Effector CD8-positive, alpha-beta T cell (primary cell): ENCODE measurements at places on chromosomes 13 and 19.

DNA sequence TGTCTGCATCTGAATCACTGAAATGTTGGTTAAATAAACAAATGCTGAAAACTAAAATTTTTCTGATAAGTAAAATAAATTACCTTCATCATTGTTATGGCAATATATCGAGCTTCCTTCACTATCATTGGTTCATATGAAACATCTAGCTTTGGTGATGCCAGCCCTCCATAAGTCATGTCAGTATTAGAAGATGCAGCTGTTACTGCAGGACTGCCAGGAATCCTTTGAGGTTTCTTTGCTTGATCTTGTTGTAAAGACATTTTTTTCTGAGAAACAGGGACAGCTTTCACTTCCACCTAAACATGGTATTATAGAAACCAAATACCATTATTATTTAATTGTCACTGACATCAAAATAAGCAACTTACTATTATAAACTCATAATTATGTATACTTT is 123.7 kb upstream of the FBXL3 start:
- no peak for DNase-seq

- DNase-seq = no peak
These were observed 7.0 kb upstream of the TMEM161A start for GRCh38 chr19:19145281-19145680.

DNA sequence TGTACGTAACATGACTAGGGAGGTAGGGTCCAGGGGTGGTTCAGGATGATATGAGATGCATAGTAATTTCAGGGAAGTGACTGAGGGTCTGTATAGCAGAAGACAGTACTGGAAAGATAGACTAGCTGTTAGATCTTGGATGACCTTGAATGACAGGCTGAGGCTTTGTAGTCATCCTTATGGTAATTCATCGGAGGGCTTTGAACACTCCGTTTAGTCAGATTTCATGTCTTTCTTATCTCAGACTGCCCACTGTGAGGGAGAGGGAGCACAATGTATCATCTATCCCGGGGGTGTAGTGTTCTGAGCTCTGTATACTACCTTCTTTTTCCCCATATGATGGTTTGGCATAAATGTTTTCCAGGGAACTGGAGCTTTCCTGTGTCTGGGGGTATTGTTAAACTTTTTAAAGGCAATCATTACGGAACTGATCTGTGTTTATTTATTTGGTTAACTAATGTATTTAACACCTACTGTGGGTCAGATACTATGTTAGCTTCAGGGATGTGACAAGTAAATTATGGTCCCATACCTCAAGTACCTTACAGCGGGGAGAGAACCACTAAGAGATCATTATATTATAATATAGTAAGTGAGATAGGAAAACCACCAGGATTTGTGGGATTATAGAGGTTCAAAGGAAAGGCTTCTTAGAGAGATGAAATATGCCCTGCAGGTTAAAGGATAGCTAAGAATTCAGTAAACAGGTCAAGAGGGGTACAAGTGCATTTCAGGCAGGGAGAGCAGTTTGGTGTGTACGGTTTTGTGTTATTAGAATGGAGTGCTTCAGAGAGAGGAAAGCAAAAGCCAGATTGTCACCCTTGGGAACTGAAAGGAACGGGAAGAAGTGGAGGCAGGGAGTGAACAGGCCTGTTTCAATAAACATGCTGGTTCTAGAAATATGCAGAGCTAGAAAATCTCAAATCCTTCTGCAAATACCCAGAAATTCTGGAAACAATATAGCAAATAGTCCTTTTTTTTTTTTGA is 164.8 kb upstream of the KL start:
- no peak for DNase-seq

- no peak for DNase-seq
These were observed 267.0 kb downstream of the SLC7A1 start for GRCh38 chr13:29328501-29328900.

DNA sequence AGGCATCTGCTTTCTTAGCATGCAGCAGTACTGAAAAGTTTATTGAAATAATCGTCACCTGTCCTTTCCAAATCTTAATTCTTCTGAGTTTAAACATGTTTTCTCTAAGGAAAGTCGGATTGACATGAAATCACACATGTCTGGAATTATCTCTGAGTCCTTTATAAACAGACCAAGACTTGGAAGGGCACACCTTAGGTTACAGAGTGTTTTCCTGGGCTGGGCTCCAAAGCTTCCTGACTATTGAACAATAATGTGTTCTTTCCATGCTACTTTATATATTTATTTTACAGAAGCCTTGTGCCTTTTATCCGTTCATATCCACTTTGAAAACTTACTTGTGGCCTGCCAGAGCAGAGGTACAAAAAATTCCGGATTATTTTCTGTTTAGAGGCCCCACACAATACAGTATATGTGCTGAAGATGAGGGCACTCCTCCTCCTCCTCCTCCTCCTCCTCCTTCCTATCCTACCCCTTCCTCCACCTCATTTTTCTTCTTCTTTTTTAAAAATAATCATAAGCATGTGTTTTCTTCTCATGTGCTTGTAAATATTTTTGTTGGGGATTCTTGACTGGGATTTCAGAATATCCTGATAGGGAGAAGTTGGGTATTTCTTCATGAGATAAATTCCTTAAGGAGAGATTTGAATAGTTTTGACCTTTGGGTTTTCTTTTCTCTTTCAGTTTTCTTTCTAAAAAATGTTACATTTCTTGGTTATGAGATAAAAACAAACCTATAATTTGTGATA is 52.3 kb downstream of the LRCH1 start:
- no peak for DNase-seq

DNA sequence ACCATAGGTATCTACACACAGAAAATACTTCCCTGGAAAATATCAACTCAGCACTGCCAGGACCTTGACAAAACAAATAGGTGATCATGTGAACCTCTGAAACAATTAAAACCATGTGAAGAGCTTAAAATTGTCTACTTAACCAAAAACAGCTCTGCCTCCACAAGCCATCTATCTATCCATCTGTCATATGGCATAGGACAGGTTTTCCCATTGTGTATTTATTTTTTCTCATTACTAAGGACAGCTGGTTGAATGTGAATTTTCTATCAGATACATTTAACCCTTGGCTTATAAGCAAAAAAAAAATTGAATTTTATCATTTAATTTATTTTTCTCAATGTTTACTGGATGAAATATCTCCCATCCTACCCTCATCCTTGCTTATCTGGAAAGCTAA is 279.5 kb downstream of the PCDH9 start:
- no peak for DNase-seq

- DNase-seq = no peak
These were observed 151.1 kb downstream of the LHFPL6 start for GRCh38 chr13:39451860-39452301.

GRCh38 chr19:19259741-19260140 is 13.4 kb downstream of the TM6SF2 start:
- no peak for DNase-seq

DNA sequence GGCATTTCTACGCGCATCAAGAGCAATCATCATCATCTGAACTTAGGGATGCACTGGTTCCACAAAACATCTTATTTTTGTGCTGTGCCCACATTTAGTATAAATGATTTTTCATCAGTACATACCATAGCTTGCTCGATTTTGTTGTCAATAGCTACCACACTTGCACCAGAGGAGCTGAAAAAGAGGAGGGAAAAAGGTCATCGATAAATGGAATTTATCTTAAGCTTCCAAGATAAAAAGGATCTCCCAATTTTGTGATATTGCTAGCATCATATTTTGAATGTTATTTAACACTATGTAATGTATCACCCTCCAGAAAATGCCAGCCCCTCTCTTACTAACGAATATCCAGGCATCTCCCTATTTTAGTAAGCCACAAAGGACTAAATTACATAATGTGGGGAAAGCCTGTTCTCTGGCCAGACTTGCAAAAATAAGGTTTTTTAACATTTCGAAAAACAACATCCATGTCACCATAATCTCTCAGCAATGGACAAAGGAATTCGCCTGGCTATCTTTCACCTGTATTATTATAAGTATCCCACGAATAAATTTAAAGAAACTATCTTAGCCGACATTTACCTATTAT is 62.4 kb downstream of the SERP2 start:
- no peak for DNase-seq

DNA sequence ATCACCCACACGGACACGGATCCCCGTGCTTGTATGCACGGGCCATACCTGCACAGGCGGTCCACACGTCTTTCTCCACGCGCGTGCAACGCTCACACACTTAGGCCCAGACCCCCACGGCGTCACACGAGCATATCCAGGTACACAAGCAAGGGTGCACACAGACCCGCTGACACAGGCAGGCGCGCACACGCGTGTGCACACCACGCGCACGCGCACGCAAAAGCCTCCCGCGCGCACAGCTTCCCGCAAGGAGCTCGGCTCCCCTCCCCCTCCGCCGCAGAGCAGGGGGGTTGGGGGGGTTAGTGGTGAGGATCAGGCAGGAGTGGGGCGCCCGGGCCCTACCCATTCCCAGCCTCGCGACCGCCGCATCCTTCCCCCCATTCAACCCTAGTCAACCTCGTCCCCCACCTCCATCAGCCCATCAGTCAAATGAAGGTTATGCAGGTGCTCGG is 407 bp downstream of the RAB3A start:
- peak; percentile 56 for DNase-seq

DNA sequence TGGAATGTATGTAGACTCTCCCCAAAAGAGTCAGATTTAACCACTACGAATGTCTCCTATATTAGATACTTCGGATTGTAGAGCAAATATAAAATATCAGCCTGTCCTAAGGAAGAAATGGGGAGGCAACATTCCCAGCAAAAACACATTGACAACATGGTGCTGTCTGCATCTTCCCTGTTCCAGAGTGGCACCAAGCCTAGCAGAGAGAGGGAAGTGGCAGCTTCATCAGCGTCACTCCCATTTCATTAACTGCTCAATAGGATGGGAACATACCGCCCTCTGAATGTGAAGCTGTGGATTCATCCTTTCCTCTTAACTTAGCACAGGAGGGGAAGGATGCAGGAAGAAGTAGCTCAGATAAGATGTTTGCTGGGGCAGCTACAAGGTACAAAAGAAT is 45.4 kb downstream of the MYO16 start:
- DNase-seq = no peak

DNA sequence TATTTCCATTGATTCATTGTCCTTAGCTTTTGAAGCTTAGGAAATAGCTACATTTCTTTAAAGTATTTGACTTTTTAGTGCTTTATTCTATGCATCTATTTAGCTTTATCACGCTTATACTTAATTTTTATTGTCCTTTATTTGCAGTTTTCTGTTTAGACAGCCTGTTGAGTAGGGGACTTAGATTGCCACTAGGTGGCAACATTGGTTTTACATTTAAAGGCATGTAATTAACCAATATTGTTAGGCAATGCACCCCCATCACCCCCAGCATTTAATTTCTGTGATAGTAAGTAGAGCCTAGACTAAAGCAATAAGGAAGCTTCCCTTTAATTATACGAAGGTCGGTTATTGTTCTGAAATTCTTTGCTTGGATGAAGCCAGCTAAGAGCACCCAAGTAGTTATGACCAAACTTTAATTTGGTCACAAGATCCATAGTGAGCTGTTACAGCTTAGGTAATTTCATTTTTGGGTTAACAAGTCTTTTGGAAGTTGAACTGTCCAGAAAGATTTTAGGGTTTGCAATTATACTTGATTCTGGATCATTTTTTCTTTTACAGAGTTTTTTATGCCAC is 36.5 kb downstream of the B3GLCT start:
- no peak for DNase-seq

DNA sequence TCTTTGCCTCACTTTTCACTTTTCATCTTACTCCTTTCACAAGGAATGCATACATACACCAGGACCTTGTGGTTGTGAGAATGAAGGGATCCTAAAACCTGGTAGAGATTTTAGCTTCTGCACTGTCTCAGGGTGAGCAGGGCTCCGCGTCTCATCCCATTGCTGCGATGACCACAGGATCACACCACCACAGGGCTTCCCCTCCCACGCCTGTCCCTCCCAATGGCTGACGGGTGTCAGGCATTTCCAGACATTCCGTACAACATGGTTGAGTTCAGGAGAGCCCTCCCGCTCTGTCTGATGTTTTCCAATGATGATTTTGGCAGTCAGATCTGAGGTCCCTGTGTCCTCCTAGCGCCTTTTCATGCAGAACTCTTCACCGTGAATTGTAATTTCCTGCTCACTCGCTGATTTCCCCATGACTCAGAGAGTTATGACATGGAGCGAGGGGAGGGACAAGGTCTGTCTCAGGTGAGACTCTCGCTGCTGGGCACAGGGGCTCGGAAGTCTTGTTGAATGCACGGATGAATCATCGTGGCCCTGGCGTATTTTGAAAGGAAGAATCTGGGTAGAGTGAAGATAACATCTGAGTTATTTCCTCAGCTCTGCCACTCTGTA is 102.8 kb downstream of the TEX29 start:
- DNase-seq = no peak

- no peak for DNase-seq
These were observed 96.4 kb downstream of the COL4A1 start for GRCh38 chr13:110210604-110210985.

- DNase-seq = no peak
These were observed 905.0 kb downstream of the GPC5 start for GRCh38 chr13:92303428-92303827.

GRCh38 chr13:75422028-75422427 is 59.9 kb downstream of the TBC1D4 start:
- DNase-seq = no peak

DNA sequence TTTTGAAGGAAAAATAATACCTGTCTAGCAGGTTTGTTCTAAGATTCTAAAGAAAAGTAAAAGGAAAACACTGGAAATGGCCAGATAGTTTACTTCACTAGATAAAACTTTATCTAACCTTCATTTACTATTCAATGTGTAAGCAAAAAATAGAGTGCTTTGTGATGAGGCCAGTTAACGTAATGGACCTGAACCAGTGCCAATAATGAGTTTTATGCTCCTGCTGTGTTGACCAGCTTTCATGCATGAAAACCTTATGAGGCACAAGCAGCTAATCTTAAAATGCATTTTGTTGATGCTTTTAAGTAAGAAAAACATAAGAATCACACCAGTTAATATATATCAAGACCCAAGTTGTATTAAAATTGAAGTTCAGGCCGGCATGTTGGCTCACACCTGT is 617.2 kb upstream of the GPC6 start:
- DNase-seq = no peak

- DNase-seq = no peak
These were observed 50.8 kb downstream of the MBD3L2B start for GRCh38 chr19:6970443-6970842.

DNA sequence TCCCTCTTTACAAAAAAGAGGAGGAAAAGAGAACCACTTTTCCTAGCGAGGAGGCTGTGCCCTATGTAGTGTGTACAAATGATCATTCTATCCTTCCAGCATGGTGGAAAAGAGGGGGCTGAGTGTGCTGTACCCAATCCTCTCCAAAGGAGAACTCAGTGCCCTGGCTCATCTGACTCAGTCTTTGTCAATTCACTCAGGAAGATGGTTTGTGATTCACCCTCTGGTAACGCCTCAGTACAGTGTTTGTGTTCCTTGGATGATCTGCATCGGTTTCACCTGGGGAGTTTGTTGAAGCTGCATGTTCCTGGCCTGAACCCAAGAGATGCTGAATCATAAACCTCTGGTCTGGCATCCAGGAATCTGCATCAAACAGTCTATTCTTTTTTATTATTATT is 18.3 kb upstream of the ENOX1 start:
- no peak for DNase-seq

- DNase-seq = no peak
These were observed 3.3 kb downstream of the SWSAP1 start for GRCh38 chr19:11377756-11378155.

- no peak for DNase-seq
These were observed 60.6 kb downstream of the CDADC1 start for GRCh38 chr13:49308097-49308875.
